CD4-positive, alpha-beta memory T cell (primary cell): ENCODE measurements at places on chromosomes 5 and 9. TPM values are rescaled to one million over a fixed set of nuclear protein-coding genes. Genes with fewer than 3 reads are reported as not detected.

DNA sequence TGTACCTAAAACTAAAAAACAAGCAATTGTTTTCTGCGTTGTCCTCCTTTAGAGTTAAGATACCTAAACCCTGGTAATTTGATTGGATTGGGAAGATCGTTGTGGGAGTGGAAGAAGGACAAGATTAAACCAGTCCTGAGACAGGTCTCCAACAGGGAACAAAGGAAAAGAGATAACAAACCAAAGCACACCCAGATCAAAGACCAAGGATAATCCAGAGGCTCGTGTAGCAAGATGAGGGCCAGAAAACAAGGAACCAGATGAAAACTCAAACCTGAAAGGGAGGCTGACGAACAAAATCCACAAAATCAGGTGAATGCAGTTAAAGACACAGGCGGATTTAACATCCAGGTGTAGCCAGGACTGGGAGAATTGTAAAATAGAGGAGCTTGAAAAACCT lies 618.1 kb downstream of the SLCO4C1 start:
- DNase-seq, result no peak

GRCh38 chr9:132942541-132943182 lies 1.8 kb downstream of the TSC1 start:
- no peak for DNase-seq

- no peak for DNase-seq
These were observed 194.0 kb upstream of the KLF4 start for GRCh38 chr9:107683566-107683965.

GRCh38 chr9:107612136-107612535 lies 122.6 kb upstream of the KLF4 start:
- no peak for DNase-seq

PCDHGA7 gene
- total RNA-seq, result 0.44 TPM

GRM6 gene
- not detected for total RNA-seq

KCNIP1 gene
- not detected for total RNA-seq

DNA sequence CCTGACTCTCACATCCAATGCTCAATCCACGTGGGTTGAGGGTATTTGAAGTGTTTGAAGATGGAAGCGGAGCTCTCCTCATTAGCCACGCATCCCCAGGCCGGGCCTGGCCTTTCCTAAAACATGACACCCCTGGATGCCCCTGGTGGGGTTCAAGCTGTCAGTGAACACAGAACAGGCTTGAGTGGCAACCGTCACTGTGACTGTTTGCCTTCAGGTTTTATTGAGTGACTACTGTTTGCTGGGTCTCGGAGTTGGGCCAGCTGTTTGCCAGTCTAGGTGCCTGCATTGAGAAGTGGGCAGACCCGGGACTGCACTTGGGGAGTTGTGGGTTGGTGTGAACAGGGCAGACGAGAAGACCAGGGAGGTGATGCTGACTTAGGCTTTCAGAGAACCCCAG lies 7.8 kb upstream of the OLFM1 start:
- DNase-seq, result no peak

DNA sequence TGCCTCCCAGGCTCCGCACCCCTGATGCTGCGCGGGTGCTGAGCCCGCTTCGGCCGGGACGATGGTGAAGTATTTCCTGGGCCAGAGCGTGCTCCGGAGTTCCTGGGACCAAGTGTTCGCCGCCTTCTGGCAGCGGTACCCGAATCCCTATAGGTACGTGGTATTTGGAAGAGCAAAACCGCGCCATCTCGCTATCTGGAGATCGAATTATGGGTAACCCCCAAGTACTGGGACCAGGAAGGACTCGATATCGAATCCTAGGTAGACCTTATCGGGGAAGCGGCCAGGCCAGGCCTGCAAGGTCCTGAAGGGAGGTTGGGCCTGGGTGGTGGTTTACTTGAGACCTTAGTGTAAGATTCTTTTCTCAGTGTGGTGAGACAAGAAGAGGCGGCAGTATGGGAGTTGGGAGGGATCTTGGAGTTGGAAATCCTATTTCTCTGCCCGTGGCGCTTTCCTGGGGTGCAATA lies 359 bp downstream of the PRELID1 start:
- no peak for DNase-seq

DNA sequence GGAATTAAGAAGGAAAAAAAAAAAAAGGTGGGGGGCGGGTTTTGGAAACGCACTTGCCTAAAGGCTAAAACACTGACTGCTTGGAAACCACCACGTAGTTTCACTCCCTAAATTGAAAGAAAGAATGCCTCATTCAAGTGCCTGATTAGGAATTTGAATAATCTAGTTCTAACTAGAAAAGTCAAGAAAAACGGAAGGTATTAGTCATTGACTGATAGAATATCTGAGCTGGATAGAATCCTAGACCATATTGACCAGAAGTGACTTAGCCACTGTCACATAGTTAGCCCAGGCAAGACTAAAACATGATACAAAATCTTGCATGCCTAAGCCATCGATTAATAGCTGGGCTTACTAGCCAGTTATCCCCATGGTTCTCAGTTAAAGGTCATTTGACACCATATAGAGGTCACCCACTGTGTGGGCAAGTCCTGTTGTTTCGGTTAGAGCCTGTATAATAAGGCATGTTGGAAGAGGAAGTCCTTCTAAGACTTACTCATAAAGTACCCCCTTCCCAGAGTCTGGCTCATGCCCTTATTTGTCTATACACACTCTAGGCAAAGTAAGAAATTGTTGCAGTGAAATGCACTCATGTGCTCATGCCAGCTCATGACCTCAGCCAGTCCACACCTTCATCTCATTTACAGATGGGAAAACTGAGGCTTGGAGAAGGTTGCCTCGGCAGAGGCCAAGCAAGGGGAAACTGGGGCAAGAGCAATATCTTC lies 40.2 kb downstream of the SH3RF2 start:
- no peak for DNase-seq

TTC23L gene
- 0.47 TPM for total RNA-seq

DNA sequence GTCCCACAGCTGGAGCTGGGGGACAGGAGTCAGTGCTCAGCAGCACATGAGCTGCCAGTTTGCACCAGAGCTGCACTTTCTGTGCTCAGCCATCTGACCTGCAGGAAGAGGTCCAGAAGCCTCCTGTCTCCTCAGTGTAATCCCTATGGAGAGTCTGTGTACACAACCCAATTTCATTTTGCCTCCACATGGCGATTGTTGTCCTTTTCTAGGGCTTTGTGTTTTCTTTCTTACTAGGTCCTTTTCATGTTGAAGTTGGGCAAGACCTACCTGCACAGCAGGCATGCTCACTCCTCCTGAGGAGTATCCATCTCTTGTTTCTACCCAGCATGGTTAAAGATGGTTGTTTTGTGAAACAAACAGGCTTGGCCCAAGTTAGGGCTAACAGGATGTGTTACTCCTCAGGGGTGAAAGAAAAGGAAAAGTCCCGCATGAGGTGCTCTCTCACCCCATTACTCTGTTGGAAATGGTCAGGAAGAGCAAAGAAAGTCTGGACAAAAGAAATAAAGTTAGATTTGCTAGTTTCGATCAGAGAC lies 273.0 kb downstream of the TMEM167A start:
- DNase-seq, result no peak

ARID3C gene
- not detected for total RNA-seq

ARSK gene
- 6.8 TPM for total RNA-seq

DNA sequence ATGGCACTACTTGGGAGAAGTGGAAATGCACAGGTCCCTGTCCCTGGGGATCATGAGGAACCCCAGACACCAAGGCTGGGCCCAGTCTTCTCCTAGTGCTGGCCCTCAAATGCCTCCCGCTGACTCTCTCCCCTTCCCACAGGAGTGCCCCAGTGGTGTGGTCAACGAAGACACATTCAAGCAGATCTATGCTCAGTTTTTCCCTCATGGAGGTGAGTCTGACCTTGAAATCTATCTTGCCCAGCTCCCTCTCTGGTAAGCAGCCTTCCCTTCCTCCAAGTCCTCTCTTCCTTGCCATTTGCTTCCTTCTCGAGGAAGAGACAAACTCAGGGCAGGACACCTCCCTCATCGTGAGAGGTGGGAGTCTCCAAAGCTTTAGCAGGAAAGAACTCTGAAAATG lies 63.3 kb upstream of the GABRP start:
- no peak for DNase-seq

FBN2 gene
- 0.15 TPM for total RNA-seq

GRCh38 chr9:38671372-38671731 lies 48.6 kb downstream of the FAM240B start:
- DNase-seq, result no peak

DNA sequence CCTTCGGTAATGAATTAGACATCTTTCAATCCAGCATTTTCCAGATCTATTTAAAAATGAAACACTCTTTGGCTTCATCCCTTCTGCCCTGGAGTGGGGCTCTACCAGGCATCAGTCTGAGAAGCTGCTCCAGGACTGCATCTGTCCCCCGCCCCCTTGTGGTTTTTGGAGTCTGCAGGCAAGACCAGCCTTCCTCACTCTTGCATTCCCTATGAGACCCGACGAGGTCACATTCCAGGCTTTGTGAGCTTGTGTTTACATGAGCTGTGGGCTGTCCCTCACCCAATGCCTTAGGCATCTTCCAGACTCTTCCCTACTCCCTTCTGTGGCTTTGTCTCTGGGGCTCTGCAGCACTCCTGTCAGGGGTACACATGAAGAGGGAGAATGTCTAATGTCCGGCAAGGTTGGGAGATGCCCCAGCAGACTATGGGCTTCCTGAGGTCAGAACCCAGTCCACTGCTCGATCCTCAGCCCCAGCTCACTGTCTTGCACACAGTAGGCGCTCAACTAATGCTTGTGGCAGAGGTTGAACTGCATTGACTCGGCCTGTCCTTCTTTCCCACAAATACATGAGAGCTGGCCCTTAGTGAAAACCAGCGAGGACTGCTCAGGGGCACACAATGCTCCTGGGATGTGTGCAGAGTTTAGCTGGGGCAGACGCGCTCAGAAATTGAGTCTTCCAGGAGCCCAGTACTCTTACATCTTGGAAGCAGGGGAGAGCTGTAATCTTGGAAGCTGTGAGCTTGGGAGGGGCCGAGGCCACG lies 11.7 kb upstream of the GADD45G start:
- DNase-seq, result no peak

DNA sequence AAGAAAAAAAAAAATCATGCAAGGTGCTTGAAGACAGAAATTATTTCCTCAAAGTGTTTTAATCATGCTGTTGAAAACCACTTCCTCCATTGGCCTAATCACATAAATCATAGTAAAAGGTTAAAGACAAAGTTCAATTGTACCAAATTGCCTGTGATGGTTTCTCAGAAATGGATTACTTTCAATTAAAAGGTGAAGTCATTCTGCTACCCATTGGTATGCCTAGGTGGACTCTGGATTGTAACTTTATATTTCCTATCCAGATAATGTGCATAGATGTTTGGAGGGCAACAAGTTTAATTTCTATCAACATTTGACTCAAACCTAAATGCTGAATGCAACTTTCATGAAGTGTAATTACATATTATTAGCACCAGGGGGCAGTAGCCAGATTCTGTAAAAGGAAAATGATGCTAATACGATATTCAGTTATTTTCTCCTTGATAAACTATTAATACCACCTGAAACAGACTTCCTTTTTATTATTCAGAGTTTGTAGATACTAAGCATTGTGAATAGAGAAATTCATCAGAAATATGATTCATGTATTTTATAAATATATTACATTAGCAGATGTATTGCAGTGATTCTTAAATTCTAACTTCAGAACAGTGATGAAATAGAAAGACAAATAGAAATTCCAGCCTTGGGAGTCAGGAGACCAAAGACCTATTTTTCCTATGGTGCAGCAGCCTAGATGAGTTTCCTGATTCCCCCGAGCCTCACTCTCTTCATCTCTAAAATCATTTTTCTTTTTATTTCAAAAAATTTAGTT lies 148.2 kb downstream of the CAAP1 start:
- DNase-seq, result peak; percentile 19

KCNN2 gene
- total RNA-seq, result not detected

TMC1 gene
- total RNA-seq, result not detected

OR13J1 gene
- total RNA-seq, result not detected

ACSL6 gene
- total RNA-seq, result 51.7 TPM

- no peak for DNase-seq
These were observed 27.8 kb upstream of the ALDOB start for GRCh38 chr9:101463397-101463796.

DNA sequence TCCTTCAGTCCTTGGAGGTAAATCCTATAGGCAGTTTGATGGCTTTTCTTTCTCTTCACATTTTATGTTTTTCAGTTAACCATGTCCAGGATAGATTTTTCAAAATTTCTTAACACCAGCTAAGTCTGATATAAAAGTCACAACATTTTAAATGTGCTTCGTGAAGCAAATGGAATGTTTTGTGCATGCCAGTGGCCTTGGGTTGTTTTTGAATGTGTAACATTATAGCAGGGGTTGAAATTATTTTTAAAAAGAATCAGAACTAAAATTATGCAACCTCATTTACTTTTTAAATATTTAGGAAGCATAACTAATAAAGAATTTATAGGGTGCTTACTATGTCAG lies 201.1 kb downstream of the ARHGEF28 start:
- DNase-seq, result no peak

PCDHB12 gene
- not detected for total RNA-seq

- DNase-seq, result no peak
These were observed 591.8 kb upstream of the CLINT1 start for GRCh38 chr5:158450751-158451171.

GRCh38 chr5:179421144-179421901 lies 76.1 kb upstream of the ADAMTS2 start:
- no peak for DNase-seq

- no peak for DNase-seq
These were observed 10.6 kb downstream of the EGFL7 start for GRCh38 chr9:136673088-136673974.

DNA sequence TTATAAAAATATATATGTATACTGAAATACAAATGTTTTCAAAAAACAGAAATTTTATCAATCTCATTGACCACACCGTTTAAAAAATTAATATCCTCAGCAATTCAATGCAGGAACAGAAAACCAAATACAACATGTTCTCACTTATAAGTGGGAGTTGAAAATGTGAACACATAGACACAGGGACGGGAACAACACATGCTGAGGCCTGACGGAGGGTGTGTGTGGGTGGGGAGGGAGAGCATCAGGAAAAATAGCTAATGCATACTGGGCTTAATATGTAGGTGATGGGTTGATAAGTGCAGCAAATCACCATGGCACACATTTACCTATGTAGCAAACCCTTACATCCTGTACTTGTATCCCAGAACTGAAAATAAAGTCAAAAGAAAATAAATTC lies 409.5 kb downstream of the MLLT3 start:
- DNase-seq, result no peak
